ENCODE measurements at places on chromosomes 5 and 9. TPM values are rescaled to one million over a fixed set of nuclear protein-coding genes. Genes with fewer than 3 reads are reported as not detected.

CETN3 gene
- polyA plus RNA-seq, result 16.6 TPM

RMI1 gene
- 5.7 TPM for polyA plus RNA-seq

GRCh38 chr9:133403766-133404453 lies 13.9 kb downstream of the REXO4 start:
- no peak for DNase-seq
- peaks cover 4% of the 10 kb centered on the region for H3K36me3 ChIP-seq
- H3K27ac ChIP-seq, result no peak overlapping the region
- no peaks in the 10 kb centered on the region for H3K4me1 ChIP-seq
- no peaks in the 10 kb centered on the region for H3K27me3 ChIP-seq

GRCh38 chr9:81318571-81318970 lies 370.8 kb downstream of the TLE1 start:
- no peak overlapping the region for H3K27ac ChIP-seq
- no peaks in the 10 kb centered on the region for H3K4me1 ChIP-seq
